ENCODE measurements at places on chromosomes 3 and 15.
A peak's percentile ranks its signal among the peaks of the same experiment; 100 is the strongest.

DNA sequence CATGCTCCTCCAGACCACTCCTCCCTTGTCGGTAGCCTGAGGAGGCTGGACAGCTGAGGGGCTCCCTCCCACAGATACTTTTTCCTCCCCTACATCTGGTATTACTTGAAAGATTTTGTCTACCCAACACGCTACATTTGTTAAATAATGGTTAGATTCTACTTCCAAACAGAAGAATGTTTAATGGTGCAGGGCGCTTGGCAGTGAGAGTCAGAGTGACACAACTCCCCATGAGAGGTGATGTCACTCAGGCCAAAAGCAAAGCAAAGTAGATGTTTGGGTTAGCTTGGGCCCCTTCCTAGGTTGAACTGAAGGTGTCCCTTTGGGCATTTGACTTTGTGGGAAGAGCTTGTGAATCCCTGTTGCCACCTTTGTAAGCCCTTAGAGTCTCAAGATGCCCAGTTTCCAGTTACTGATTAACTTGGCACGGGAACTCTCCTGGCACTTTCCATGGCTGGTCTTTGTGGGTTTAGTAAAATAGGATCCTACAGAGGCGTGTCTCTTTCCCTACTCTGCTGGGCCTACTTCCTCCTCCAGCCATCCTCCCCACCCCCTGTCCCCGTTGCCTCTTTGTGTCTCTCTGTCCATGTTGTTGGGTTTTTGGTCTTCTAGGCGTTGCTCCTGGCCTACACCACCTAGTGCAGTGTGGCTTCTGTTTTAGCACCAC, 5.6 kb downstream of the LIMD1 start:
- DNase-seq: no peak

DNA sequence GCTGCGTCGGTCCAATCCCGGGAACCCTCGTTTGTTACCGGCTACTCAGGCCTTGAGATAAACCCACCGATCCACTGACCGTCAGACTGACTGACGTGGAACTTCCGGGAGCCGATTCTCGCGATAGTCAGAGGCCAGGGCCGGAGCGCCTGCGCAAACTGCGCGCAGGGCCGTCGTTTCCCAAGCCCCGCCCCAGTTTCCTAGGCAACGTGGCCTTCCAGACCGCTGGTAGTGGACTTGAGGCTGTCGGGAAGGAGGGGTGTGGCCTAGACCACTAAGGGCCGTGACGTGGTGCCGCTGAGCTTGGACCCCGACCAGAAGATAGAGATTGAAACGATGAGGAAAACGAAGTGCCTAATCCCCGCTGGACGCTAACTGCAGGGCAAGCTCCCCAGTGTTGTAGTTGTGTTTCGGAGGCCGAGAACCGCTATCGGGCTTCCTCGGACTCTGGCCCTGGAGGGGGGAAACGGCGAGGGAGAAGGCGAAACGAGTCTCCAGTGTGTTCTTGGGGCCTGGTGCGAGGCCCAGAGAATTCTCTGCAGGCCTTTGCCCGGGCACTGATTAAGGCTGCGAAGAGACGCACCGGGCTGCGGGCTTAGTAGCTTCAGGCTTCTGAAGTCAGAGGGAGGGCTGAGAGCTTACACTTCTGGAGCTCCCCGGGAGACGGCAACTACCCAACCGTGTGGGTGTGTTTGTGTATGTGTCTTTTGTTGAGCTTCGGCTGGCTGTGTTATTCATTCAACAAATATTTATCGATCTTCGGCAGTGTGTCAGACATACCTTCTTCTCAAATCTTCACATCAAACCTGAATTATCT, at the start of gene COPB2:
TSS of gene COPB2 (minus strand) at position 96 of the 817 bp plus-strand sequence. CDS start 97 bp downstream, outside the sequence.
- peak; percentile 96 for DNase-seq

GRCh38 chr15:99474909-99475753, 90.7 kb upstream of the MEF2A start:
- no peak for DNase-seq

DNA sequence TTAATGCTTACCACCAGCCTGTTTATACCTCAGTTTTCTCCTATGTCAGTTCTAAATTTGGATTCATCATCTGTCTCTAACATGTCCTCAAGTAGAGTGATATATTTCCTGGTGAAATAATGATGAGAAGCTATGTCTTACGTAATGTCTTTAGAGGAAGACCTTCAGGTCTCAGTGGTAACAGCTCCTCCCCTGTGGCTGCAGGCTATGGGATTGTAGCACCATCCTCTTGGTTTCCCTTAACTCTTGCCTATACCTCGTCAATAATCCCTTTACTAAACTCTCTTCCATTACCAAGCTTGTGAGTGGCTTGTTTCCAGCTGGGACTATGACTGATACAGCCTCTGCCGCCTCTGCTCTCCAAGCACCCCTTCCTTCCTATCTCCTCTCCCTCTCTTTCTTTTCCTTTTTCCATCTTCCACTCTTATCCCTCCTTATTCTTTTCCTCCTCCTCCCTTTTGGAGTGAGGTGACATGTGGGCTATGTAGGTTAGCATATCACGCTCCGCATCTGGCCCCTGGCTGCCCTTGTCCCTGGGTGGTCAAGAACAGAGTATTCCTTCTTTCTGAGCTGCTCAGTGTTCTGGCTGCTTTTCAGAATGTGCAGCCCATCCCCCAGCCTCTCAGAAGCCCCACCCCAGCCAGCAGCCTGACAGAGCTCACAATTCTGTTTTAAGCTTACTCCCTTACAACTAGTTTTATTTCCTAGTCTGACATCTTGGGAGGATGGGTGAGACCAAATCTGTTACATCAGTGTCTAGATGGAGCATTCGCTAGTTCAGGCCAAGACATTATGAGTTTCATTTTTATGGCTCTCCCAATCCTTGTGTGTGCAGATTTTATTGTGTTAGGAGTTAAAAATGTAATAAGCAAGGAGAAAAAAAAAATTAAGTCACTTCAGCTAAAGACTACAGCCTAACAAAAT, 75.0 kb upstream of the RNU6-1 start:
- DNase-seq: no peak

DNA sequence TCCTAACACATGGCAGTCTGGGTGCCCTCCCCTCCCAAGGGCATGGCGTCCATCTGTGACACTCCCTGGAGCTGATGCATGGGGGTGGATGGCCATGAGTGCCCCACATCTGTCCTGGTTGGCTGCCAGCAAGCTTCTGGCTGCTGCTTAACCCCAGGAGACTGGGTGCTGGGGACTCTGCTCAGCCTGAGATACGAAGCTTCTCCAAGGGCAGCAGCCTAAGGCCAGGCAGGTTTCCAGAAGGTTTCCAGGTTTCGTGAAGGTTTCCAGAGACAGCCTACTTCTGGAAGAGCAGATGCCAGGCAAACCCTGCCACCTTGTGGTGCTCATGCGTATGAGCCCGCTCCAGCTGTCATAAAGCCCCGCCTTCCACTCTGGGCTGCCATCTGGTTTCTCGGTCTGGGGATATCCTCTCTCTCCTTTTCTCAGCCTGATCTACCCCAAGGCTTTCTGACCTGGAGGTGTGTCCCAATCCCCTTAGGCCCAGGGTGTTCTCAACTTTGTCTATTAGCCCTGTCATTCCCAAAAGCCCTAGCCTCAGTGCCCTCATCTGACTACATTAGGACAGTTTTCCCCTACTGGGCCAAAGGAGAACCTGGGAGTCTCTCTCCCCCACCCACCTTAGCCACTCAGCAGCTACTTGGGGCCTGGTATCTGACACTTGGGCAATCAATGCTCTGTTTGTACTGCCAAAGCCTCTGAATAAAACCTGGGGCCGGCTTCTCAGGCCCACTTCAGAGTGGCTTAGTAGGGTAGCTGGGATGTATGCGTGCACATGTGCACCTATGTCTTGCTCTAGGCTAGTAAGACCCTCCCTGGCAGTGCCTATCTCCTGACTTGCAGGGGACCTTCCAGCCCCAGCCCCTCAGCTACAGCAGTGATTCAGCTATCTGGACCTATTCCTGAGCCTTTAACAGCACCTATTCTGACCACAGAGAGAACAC, 12.0 kb downstream of the MRPL46 start:
- peak; percentile 10 for DNase-seq

Data from CD4-positive, alpha-beta T cell treated with Interleukin-15 for 4 hours (primary cell).